Stimulated activated CD8-positive, alpha-beta memory T cell treated with anti-CD3 and anti-CD28 coated beads, Interleukin-4, amount 100 ng/mL, for 48 hours (primary cell): ENCODE measurements at places on chromosomes 12 and 14.

DNA sequence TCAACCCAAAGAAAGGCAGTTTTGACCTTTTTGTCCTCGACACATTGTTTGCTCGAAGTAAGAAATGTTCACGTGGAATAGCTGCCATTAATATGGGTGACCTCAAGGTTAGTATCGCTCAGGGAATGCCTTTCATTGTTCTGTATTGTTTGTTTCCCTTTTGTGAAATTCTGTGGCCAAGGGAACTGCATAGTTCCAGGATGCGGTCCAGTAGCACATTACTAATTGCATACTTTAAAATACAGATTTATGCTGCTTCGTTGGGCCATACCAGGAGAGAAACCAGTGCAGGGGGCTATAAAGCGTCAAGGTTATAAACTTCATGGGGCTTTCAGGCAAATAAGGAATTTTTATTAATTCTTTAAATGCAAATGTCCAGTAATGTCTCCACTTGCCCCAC is 73.3 kb upstream of the USP44 start:
- DNase-seq = no peak

GRCh38 chr12:20463913-20464524 is 95.7 kb downstream of the PDE3A start:
- DNase-seq = no peak

DNA sequence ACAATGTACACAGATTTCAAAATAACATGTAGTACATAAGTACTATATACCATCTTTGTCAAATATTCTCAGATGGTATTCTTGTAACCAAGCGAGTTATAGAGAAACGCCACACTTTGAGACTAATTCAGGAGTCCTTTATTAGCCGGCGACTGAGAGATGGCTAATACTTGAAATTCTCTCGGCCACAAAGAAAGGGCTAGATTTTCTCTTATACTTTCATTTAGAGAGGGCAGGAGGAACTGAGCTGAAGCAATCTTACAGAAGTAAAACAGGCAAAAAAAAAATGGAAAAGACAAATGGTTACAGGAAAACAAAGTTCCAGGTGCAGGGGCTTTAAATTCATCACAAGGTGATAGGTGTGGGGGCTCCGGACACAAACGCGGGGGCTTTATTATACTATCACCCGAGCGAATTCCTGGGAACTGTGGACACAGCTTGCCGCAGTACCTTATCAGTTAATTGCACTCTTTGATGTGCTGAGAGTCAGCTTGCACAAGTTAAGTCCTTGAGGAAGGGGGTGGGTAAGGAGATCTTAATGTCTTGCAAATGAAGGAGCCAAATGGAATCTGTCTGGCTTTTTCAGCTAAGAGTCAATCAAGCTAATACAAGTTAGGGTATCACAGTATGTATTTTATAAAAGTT is 382.3 kb downstream of the KCNH5 start:
- DNase-seq = no peak

DNA sequence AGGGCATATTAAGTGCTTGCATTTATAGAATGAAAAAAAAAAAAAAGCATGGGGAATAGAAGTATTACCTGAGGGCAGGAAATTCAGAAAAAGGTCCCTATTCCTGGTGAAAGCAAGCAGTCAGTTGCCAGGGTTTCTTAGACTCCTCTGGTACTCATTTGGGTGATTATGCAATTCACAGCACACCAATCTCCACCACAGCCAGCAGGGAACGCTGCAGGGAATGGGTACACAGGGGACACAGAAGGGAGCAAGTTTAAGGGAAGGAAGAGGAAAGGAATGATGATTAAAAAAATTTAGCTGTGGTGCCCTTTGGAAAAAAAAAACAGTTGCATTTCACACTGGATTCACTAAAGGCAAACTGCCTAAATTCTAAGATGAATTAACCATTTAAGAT is 14.2 kb downstream of the BLTP3B start:
- no peak for DNase-seq

GRCh38 chr12:23060161-23060560 is 435.2 kb downstream of the ETNK1 start:
- DNase-seq = no peak

DNA sequence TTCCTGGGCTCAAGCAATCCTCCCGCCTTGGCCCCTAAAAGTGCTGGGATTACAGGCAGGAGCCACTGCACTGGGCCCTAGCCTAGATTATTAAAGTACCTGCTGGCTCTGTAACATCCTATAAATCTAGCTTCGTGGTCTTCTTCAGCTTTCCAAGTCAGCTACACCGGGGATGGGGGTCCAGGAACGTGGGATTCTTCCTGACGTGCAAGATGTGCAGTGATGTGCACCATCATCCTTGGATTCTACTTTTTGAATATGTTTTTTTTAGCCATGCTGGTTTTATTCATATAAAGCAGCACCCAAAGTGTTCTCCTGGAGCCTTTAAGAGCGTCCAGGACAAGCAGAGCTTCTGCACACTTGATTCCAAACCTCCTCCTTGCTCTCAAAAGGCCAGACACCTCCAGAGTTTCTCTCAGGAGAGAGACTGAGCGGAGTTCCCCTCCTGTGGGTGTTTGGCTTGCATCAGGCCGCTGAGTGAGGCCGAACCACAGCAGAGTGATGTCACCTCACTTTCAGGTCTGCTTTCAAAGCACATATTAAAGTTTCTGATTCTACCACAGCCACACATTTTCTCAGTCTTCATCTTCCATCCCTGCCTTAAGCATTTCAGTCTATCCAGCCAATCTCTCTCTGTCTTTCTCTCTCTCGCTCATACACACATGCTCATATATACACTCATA is 33.4 kb downstream of the VCPKMT start:
- peak; percentile 87 for DNase-seq

GRCh38 chr14:23358553-23359166 is 6.0 kb upstream of the SLC22A17 start:
- DNase-seq = no peak

GRCh38 chr14:97762386-97762785 is 965.2 kb downstream of the VRK1 start:
- DNase-seq = no peak

GRCh38 chr14:51811706-51812105 is 48.7 kb upstream of the GNG2 start:
- no peak for DNase-seq

DNA sequence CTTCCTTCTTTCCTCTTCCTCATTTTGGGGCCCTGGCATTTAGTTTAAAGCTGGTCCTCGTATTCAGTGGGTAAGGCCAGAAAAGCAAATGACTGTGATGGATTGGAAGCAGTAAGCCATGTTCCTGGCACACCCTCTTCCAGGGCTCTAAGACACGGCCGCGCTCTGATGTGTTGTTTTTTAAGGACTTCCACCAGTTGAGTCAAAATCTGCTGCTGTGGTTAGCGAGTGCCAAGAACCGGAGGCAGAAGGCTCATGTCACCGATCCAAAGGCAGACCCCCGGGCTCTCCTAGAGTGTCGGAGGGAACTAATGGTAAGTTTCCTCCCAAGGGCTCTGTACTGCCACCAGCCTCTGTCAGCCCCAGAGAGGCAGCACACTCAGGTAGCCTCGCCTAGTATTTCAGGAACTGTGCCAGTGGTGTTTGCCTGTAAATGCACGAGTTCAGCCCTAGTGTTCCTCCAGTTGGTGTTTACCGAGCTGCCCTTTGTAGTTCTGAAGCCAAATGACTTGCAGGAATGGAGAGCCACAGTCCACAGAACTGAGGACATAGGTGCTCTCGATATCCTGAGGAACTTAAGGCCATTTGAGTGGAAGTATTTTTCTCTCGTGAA is 72.7 kb downstream of the ESR2 start:
- no peak for DNase-seq

DNA sequence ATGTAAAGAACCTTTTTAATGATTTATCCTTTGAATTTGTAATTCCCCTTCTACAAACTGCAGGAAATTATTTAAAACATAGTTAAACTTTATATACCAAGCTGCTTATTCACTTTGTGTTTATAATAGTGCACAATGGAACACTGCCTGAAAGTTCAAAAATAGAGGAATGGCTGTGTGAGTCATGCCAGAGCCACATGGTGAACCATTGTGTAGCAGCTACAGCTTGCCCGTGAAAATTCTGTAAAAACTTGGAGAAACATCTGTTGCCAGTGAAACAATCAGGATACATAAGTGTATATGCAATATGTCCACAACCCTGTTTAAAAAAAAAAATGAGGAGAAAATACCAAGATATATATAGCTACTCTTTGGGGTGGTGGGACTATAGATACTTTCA is 59.5 kb downstream of the VEZT start:
- no peak for DNase-seq

DNA sequence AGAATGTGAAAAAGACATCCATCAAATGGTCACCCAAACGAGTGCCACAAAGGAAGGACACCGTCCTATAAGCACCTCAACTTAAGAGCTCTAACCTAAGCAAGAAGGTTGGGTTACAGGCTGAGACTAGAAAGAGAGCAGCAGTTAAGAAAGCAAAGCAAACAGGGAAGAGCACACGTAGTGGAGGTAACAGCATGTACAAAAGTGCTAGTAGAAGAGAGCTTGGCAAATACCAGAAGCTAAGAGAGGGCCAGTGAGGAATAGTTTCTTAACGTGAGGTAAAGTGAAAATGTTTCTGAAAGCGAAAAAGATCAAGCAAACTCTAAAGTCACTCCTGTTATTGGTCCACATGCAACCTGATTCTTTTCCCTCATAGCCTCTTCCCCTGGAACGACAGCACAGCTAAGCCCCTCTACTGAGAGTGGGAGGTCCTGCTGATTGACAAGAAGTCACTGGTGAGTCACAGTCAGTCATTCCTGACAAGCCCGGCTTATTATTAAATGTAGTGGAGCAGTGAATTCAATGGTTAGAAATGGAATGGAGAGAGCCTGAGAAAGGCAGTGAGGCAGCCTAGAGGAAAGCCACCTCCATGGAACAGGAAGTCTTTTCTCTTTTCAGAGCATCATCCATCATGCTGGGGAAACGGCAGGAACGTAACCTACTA is 204.4 kb downstream of the SLC25A21 start:
- DNase-seq = no peak

DNA sequence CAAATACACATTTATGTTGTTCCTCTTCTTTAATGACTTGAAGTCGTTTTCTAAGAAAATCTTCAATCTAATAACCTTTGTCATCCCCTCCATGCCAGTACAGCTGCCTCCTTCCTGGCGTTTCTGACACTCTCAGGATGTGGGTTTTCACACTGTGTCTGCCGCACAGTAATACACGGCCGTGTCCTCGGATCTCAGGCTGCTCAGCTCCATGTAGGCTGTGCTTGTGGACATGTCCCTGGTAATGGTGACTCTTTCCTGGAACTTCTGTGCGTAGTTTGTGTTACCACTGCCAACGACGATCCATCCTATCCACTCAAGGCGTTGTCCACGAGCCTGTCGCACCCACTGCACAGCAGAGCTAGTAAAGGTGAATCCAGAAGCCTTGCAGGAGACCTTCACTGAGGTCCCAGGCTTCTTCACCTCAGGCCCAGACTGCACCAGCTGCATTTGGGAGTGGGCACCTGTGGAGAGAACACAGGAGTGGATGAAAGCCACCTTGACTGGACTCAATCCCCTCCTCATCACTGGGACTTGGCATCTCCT is 1095.9 kb downstream of the TMEM121 start:
- DNase-seq = peak; percentile 27

DNA sequence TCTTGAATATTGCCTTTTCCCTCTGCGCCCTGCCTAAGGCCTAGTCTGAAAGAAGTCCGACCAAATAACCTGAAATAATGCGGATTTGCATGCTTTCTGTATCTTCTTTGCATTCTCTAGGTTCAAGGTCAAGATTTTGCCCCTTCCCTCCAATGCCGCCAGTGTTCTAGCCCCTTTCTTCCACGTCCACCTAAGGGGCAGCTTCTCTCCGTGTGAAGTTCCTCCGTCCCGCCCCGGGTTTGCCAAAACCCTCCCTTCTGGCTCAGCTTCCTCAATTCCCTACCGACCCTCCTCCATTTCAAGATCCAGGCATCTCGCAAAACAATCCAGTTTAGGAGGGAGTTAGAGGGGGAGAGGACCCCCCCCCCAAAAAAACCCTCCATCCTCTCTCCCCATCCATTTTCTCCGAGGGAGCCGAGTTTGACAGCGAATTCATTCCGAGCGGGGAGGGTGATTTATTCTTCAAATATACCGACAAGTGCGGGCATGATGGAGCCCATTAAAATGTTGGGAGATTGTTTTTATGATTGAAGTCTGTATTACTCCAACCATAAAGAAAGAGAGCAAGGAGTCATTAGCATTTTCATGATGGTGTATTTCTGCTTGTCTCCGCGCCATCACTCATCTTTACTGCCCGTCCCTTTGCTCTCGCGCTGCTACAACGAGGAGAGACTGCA is 20.9 kb upstream of the ATP5MC2 start:
- no peak for DNase-seq

DNA sequence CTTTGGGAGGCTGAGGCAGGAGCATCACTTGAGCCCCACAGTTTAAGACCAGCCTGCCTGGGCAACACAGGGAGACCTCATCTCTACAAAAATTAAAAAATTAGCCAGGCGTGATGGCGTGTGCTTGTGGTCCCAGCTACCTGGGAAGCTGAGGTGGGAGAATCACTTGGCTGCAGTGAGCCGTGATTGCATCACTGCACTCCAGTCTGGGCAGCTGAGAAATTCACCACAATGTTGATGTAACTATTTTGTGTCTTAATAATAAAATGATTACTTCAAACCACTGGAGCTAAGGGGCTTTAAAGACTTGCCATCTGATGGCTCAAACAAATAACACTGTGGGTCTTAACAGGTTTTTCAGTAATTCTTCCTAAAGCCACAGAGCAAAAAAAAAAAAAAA is 10.8 kb downstream of the ERH start:
- no peak for DNase-seq

DNA sequence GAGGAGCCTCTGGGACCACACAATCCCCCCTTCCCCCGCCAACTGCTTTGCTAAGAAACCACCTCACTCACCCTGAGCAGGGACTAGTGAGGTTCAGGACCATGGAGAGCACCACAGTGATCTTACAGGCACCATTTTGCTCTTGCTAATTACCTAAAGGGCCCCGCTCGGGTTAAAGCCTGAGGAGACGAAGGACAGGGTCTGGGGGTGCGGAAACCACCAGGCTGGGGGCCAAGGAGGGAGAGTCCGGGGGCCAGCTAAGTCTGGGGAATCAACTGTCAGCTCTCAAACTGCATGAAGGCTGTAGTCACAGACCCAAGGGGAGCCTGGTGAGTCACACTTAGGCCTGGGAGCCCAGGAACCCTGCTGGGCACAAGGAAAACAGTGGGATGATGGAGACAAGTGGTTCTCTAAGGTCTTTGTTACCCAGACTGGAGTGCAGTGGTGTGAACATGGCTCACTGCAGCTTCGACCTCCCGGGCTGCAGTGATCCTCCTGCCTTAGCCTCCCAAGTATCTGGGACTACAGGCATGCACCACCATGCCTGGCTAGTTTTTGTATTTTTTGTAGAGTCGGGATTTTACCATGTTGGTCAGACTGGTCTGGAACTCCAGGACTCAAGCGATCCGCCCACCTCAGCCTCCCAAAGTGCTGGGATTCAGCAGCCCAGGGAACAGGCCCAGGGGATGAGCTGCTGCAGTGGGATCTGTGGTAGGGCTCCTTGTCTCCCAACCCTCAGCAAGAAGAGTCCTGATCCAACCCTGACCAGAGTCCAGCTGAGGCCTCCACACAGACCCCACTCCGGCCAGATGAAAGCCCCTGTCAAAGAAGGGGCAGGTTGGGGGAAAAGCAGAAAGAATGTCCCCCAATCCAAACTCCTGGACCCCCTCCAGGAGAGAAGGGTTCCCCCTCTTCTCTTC is 98.8 kb downstream of the CALM1 start:
- DNase-seq = peak; percentile 55

DNA sequence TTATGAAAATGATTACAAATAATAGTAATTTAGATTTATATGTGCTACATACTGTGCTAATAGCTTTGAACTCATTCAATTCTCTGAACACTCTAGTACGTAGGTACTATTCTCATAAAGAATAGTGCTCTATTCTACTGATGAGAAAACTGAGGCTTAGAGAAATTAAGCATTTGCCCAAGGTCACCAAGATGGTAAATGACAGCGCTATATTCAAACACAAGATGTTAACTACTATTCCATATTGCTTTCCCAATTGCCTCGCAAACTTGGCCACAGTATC is 182.9 kb upstream of the GZMB start:
- no peak for DNase-seq
